ENCODE measurements at places on chromosomes 2 and 18.

- DNase-seq: no peak
These were observed 14.6 kb upstream of the SCYGR1 start for GRCh38 chr2:227402321-227402720.

DNA sequence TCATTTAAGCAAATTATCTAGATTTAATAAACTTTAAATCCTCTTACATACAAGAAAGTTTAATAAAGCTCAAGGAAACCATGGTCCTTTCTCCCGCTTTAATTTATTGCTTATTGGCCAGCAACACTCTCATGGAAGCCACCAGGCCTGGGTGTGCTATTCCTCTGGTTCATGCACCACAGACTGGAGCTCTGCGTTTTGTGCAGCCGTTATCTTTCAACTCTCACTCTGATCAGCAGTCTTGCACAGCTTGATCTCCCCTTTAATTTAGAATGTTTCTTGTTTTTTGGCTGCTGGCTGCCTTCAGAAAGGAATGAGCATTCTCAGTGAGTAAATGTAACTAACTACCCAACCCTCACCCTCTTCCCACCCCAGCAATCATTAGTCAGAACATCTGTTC, 318.7 kb downstream of the MEIS1 start:
- DNase-seq: no peak

GRCh38 chr18:21634588-21635199, 22.6 kb downstream of the SNRPD1 start:
- DNase-seq: no peak

DNA sequence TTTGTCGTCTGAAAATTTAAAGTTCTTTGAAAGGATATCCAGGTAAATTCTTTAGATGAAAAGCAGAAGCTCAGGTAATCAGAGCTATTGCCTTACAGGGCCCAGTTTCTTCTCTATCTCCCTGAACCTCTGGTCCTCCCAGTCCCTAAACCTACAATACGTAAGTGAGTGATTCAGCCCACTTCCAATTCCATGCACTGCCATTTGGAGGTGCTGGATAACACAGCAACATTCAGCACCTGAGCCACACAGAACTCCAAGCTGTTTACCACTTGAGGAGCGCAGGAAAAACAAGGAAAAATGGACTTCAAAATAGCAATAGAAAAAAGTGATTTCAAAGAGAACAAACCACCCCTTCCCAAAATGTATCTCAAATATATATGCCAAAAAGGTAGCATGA, 105.0 kb upstream of the DNAJC10 start:
- no peak for DNase-seq

- DNase-seq: no peak
These were observed 37.5 kb downstream of the ARL5A start for GRCh38 chr2:151790689-151791088.
